ENCODE measurements at places on chromosomes 13 and 19.

DNA sequence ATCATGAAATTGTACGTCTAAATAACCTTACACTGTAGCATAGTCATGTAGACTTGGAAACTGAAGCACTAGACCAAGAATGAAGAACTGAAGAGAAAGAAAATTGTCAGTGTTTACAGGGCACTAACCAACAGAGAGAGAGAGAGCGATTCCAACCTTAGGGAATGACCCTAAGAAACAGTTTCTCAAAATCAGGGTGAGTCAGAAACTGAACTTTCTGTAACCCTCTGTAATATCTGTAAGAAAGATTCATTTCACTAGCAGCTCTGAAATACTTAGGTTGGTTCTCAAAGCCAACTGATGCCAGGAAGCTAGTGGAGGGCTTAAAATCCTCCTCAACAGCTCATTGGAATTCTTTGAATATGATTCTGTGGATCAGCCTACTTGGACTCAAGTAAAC is 936.9 kb downstream of the EFNB2 start:
- no peak for DNase-seq

DNA sequence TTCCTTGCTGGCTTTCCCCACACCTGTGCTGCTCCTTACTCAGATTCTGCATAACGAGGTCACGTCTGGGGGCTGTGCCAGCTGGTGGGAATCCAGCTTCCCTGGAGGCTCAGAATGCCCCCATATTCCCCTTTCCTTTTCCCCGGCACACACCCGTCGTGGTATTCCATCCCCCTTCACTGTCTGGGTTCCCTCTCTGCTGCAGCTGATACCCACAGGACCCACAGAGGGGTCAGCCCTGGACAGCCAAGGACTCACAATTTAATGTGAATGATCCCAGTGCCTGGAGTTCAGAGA is 4.2 kb upstream of the MYH14 start:
- DNase-seq, result no peak

- DNase-seq, result no peak
Observed at GRCh38 chr13:76630629-76631230, 255.5 kb downstream of the KCTD12 start.

- DNase-seq, result peak; percentile 49
Observed at GRCh38 chr13:40345654-40346372, 320.6 kb downstream of the FOXO1 start.

DNA sequence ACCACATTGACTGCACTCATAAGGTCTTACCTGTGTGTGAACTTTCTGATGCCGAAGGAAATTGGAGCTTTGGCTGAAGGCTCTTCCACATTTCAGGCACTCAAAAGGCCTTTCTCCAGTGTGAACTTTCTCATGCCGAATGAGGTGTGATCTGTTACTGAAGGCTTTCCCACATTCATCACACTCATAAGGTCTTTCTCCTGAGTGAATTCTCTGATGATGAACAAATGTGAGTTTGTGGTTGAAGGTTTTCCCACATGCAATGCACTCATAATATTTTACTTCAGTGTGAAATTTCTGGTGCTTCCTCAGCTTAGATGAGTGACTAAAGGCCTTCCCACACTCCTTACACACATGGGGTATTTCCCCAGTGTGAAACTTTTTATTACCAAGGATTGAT is 5.7 kb downstream of the ZNF132 start:
- DNase-seq, result no peak

GRCh38 chr19:989381-990081 is 5.4 kb downstream of the WDR18 start:
- no peak for DNase-seq

- no peak for DNase-seq
Observed at GRCh38 chr19:6034512-6034911, 56.6 kb upstream of the RANBP3 start.

- no peak for DNase-seq
Observed at GRCh38 chr19:46134527-46134926, 10.0 kb upstream of the IGFL3 start.

DNA sequence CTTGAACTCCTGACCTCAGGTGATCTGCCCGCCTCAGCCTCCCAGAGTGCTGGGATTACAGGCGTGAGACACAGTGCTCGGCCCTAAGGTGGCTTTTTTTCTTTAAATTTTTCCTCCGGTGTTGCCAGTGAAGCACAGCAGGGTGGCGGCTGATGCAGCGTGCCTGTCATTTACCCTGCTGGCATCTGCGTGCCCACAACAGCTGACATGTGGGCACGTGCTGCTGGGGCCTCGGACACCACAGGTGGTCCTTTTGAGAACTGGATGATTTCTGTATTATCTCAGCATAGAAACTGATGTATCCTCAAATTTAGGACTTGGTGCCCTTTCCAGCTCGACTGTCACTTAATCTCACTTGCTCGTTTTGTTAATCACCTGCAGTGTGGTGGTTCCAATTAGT is 31.2 kb upstream of the TEX29 start:
- no peak for DNase-seq

- peak; percentile 76 for DNase-seq
Observed at GRCh38 chr19:6801485-6802086, 29.1 kb downstream of the VAV1 start.

DNA sequence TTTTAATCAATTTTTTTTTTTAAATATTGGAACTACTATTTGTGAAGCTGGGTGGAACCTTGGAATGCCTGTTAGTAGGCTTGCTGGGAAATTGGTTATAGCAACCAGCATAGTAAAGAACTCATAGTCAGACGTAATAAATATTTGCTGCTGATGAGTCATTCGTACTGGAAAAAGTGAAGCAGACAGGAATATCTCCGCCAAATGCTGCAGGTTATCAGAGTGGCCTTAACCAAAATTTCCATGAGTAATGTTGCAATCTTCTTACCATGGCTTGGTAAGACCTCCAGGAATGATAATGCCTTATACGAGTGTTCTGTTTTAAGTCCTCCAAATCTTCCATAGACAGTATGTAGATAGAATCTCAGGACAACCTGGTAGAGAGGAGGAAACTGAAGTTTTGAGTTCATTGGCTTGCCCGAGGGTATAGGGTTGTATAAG is 34.2 kb downstream of the MBNL2 start:
- DNase-seq, result no peak

GRCh38 chr13:58004751-58005150 is 373.2 kb downstream of the PCDH17 start:
- no peak for DNase-seq

DNA sequence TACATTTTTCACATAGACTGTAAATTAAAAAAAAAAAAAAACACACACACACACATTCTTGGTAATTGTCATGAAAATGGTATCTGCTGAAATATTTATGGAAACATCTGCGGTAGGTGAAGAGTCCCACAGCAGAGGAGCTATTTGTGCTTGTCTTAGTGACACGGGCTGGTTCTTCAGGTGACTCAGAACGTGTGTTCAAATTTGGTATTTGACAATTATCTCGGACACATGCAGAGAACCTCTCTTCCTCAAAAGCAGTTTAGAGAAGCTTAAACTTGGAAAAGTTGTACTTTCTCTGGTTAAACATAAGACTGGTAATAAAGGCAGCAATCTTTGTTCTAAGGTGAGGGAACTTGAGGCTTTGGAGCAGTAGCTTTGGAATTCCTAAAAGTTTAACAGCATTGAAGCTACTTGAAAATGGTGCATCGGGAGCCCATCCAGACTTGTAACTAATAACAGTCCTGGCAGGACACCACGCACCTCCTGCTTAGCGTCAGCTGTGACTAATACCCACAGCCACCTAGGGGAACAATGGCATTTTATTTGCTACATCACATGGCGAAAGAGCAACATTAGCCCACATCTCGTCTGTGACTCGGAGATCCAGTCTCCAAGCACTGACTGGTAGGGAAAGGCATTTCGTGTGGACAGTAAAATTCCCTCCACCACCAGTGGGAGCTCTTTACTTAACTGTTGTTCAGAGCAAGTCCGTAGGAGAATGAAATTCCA is 1505.1 kb upstream of the SLC10A2 start:
- peak; percentile 56 for DNase-seq

GRCh38 chr19:36401475-36401874 is 17.0 kb downstream of the ZFP82 start:
- no peak for DNase-seq

GRCh38 chr19:50833117-50833801 is at the start of gene KLK15:
KLK15 (minus strand) TSS chr19:50833574; CDS start chr19:50831492, 2,082 bp downstream.
- no peak for DNase-seq

GRCh38 chr19:41638641-41639081 is 11.8 kb upstream of the CEACAM4 start:
- no peak for DNase-seq

- no peak for DNase-seq
Observed at GRCh38 chr13:31054632-31055031, 107.1 kb downstream of the HSPH1 start.

GRCh38 chr13:44447783-44448321 is 74.2 kb downstream of the SERP2 start:
- no peak for DNase-seq

GRCh38 chr13:36920616-36921185 is 663 bp upstream of the SMAD9 start:
- no peak for DNase-seq

DNA sequence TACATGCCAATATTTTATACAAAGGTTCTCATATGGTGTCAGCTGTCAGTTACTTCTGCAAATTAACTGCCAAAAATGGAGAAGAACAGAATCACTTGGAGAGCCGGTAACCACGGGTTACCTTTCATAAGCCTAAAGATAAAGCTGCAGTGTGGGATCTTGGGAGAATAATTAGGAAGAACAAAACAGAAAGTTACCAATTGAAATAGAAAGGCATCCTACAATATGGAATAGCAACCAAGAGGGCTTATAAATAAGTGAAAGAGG is 74.2 kb downstream of the TSHZ3 start:
- DNase-seq, result no peak

- DNase-seq, result no peak
Observed at GRCh38 chr13:37944869-37945442, 75.4 kb upstream of the TRPC4 start.

- DNase-seq, result peak; percentile 53
Observed at GRCh38 chr19:49441210-49441959, at the start of gene SLC17A7. SLC17A7 (minus strand) TSS chr19:49441527; CDS start chr19:49441379, 148 bp downstream.

GRCh38 chr13:78256484-78256883 is 337.9 kb upstream of the EDNRB start:
- no peak for DNase-seq

DNA sequence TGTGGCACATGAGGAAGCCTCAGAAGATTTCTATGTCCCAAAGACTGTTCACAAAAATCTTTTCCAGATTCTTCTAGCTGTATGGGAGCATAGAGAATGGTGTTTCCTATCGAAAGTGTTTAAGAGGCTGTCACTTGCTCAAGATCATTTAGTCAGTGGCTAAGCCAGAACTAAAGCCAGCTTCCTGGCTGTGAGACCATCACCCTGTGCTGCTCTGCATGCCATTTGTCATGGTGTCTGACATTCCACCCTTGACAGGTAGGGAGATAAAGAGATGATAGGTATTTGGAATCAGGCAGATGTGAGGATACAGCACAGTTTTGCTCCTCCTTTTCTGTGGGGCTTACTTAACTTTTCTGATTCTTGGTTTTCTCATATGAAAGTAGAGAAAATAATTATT is 177.3 kb downstream of the DNAJC15 start:
- no peak for DNase-seq

DNA sequence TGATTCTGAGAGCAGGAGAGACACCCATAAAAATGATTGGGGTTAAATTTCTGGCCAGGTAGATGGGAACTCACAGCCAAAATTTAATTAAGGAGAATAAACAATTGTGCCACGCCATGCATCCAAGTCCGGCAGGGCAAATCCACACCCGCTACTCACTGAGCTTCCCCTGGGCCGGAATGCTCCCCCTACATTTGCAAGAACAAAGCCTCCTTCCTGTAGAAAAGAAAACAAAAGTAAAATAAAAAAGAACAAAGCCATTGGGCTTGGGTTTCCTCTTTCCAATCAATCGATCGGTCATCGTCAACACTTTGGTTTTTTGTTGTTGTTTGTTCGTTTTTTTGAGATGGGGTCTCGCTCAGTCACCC is 30.2 kb upstream of the TFDP1 start:
- DNase-seq, result no peak

DNA sequence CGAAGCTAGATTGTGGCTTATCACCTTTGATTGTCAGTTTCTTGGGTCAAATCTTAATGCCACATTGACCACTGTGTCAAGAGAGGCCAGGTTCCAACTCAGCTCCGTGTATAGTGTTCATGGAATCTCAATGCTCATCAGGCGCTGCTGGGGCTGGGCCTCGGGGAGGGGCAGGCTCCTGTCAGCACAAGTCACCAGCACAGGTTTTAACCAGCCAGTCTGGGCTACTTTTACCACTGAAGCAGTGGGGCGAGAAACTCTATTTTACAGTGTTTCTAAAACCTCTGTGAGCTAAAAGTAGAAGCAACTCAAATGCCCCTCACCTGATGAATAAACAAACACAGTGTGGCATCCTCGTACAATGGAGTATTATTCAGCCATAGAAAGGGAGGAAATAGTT is 118.7 kb upstream of the GJB6 start:
- DNase-seq, result no peak

DNA sequence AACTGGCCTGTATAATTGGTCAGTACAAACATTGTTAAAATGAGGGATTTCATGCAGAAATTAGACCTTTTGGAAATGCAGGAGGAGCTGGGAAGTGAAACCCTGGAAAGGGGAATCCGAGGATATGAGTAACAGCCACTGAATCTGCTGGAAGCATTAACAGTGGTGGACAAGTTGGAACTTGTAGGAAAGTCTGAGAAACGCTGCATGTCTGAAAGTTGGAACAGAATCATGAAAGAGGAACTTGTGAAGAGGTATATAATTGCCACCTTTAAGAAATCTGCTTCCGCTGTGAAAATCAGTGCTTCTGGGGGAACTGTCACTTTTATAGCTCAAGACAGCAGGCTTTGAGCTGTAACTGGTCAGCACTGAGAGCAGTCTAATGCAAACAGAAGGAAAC is 716.5 kb upstream of the PRR20A start:
- no peak for DNase-seq

DNA sequence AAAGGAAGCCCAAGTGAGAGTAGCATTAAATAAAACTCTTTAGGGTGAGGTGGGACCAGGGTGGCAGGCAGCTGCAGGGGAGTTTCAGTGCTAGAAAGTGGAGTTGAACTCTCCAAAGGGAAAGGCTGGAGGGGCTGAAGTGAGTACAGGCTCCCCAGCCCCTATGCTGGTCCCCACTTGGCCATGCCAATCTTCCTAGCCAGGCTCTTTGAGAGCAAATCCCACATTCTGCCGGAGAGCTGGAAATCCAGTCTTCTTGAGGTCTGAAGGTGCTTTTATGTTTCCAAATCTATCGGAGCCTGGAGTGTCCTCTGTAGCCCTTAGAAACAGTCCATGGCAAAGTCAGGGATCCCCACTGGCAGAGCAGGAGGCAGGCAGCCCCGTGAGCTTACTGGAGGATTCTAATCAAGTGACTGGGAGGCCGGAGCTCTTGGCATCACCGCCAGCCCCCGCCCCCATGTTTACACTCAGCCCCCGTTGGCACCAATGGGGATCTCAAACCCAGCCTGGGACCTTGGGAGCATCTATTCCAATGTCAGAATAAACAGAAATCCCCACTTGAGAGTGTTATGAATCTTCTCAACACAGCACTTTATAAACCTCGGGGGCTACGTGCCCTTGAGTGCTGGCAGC is 18.3 kb downstream of the ZNF536 start:
- no peak for DNase-seq

DNA sequence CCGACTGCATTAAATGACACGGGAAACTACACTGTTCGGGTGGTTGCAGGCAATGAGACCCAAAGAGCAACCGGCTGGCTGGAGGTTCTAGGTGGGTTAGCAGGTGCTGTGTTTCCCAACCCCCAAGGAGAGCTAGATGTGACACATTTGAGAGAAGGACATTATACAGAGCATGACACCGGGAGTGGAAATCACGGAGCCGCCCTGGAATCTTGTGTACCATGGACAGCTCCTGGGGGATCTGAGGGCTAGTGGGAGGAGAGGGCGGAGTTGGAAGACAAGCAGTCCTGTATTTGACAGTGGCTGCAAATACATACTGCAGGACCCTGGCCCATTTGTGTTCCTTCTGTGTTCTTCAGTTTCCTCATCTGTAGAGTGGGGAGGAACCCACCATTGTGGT is 2.3 kb downstream of the CEACAM18 start:
- no peak for DNase-seq
